ENCODE measurements at places on chromosomes 3 and 15.

DNA sequence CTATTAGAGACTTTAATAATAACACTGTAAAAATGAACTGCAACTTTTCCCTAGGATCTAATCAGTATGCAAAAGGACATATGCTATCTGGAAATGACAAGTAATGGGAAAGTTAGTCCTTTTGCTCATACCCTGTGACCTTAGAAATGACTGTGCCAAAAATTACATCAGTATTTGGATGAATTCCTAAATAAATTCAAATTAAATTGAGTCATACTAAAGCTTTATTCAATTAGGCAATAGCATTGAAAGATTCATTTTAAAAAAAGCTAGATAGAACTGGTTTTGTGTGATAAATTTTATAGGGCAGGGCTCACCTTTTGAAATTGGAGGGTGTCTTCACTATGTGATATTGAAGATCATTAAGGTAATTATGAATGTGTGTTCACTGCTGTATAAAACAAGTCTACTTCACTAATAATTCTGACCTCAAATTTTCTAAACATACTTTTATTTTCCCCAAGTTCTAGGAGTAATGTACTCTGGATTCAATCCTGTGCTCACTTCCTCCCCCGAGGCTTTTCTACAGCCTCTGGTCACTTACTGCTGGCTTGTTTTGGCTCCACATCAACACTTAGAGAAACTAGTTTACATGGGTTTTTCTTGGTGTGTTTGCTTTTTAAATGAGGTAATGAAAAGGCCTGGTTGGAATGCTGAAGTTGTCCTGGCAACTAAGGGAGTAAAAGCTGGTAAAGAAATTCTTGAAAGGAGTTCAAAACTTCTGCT, 44.4 kb upstream of the SPTSSB start:
- peak; percentile 94 for DNase-seq

DNA sequence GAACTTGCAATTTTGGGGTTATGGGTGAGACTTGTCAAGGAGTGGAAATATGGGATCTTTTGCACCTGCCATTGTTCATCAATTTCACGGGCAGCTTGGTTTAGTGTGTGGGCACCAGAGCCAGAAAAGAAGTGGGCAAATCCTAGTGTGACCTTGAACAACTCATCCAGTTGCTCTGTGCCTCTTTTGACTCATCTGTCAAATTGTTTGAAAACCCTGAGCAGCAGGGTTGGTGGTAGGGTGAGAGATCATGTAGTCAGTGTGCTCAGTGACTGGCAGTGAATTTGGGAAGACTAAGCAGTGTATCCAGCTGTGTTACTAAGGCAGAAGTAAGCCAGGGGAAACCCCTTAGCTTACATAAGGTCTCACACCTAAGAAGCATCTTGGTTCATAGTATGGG, 293.0 kb upstream of the TRIM42 start:
- DNase-seq: no peak

DNA sequence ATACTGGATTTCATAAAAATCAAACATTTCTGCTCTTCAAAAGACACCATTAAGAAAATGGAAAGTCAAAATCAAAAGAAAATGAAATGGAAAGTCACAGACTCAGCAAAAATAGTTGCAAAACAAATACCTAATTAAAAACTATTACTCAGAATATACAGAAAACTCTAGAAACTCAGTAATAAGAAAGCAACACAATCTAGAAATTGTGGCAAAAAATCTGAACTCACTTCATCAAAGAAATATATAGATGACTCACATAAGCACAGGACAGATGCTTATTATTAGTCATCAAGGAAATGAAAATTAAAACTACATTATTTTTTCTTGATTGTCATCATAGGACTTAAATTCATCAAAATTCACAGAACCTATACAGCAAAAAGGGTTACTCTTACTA, 430.0 kb downstream of the SHQ1 start:
- DNase-seq: no peak

DNA sequence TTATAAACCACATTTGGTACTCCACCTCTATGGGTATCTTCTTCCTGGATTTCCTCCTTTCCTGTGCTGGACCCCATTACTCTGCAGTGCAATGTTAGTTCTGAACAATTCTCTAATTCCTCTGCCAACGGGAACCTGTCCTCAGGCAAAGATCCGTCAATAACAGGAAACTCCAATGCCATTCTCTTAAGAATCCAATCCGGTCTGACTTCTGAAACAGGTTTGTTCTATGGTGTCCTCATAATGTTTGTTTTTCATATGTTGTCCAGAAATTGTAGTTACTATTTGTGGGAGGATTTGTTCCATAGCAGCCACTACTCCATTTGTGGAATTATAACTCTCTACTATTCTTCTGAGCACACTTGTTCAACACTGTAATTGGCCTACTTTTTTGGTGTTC, 112.7 kb downstream of the TBL1XR1 start:
- peak; percentile 82 for DNase-seq

DNA sequence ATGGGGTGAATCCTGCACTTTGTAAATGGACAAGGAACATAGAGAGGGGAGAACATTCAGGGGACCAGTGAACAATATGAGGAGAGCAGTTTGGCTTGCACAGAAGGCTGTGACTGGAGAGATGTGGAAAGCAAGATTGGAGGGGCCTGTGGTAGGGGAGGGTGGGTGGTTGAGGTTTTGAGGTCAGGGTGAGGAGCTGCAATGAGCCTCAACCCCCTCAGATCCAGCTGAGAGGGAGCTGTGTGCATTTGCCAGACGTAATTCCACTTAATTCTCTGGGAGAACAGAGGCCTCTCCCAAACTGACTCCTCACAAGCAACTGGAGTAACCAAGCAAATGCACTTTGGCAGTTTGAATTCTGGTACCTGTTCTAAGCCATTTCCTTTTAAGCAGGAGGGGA, 253.1 kb upstream of the TRIM42 start:
- no peak for DNase-seq

Data from LNCaP clone FGC (cell line).